MG63 (cell line): ENCODE measurements at places on chromosomes 3 and 15. TPM values are rescaled to one million over a fixed set of nuclear protein-coding genes. Genes with fewer than 3 reads are reported as not detected.

The MED12L gene
- total RNA-seq: not detected in 2 replicates

The SEMA3G gene
- not detected in 2 replicates for total RNA-seq

DNA sequence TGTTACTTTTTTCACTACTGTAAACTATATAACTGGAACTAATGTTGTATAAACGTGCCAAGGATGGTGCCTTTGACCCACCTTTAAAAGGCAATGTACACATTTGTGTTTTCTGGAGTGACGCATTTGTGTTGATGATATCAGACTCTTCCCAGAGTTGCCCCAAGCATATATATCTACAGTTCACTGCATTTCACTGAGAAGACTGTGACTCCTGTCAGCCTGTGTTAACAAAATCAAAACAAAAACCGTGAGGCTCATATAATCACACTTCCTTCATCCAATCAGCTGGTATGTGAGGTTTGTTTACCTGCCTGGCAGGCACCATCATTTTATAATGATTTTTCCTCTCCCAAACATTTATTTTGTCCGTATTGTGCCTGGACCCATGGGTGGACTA is 117.6 kb upstream of the ROBO1 start:
- DNase-seq: no peak

- no peak for DNase-seq
These were observed 191.1 kb downstream of the KLF13 start for GRCh38 chr15:31517711-31518110.

The SCN11A gene
- total RNA-seq: not detected in 2 replicates

The TRIM71 gene
- not detected in 2 replicates for total RNA-seq

GRCh38 chr3:191345334-191345733 is 15.0 kb upstream of the UTS2B start:
- no peak for DNase-seq

DNA sequence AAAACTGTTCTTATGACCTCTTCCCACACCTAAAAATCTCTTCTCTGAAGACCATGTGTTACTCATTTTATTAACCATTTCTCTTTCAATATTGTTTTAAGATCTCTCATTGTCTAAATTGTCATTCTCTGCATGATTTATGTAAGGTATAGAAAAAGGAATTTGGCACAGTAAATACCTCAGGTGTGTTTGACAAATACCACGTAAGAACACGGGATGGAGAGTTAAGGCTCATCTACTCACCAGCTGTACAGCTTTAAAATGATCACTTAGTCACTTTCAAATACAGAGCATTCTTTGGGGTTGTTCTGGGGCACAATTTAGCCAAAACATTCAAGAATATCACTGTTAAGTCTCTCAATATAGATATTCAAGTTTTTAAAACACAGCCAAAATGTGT is 627.1 kb downstream of the MCTP2 start:
- DNase-seq: no peak

The GABRA5 gene
- 0.49 TPM in 1 of 2 replicates, not detected in the other for total RNA-seq

DNA sequence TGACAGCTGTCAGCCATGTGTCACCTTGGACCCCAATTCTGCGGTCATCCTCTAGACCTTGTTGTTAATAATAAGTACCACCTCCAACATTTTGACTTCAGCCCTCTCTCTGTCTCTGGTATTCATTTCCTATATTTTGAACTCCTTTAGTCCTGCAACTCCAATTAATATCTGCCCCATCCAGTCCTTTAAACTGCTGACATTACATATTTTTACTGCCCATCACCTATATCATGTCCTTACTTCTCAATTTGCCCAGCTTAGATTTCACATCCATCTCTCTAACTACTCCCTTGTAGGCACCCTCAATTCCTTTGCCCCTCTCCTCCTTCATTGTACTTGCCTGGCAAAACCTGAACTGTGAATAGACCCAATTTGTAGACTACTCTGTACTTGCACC is 73.5 kb downstream of the SCN10A start:
- no peak for DNase-seq

GRCh38 chr3:37443363-37444035 is 269.1 kb upstream of the LRRFIP2 start:
- DNase-seq: no peak

The ARGFX gene
- total RNA-seq: not detected in 2 replicates

GRCh38 chr3:190260301-190260700 is 61.9 kb downstream of the CLDN1 start:
- DNase-seq: no peak

DNA sequence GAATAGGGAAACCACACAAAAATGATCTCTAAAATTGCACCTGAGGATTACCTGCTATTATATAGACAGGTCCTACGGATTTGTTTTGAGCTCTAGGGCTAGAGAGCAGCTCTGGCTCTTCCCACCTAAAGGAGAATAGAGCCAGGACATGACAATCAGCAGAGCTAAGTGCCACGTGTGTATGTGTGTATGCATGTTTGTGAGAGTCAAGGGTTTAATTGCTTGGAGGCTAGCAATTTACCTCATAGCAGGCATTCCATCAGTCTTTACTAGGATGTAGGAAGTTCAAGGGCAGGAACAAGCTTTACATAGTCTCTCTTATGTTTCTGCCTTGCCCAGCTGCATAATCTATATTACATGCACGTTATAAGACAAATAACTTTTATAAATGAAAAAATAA is 498.2 kb downstream of the NSUN3 start:
- DNase-seq: no peak

DNA sequence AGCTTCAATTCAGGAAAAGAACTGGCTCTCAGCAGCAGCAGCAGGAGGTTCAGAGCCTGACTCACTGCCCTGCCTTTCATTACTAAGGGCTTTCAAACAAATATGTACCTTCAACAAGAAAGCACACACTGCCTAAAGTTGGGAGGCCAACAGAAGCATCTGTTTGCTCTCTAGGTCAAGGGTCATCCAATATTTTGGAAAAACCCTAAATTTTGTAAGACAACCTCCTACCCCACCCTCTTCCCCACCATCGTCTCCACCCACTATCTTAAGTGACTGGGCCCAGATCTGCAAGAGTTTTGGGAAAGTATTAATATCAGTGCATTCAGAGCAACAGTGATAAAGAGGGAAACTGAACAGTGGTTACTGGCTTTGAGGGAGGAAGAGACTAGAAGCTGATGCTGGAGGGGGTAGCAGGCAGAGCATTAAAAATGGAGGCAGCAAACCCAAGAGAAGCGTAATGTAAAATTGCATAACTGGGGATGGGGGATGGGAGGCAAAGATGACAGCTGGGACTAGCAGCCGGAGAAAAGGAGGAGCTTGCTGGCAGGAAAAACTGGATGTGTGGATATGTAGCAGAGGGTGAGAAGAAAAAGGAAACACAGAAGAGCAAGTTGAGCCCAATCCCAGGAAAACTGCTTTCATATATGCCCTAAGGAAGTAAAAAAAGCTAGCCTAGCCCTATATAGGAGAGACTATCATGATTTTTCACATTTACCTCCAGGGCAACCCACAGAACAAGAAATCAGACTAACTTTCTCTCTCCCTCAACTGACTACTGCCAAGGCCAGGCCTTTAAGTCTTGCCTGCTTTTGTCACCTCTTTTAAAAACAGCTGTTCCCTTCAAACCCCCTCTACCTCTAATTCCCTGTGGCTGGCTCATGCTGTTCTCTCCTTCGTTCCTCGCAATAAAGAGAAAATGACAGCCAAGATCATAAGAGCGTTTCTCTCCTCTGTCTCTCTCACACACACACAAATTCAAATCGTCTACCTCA is 31.4 kb downstream of the NPTN start:
- peak; percentile 34 for DNase-seq
